KBM-7 (cell line): ENCODE measurements at places on chromosomes 3 and 15.

- no peak for DNase-seq
Measured at GRCh38 chr3:143445118-143445517, 325.5 kb downstream of the CHST2 start.

DNA sequence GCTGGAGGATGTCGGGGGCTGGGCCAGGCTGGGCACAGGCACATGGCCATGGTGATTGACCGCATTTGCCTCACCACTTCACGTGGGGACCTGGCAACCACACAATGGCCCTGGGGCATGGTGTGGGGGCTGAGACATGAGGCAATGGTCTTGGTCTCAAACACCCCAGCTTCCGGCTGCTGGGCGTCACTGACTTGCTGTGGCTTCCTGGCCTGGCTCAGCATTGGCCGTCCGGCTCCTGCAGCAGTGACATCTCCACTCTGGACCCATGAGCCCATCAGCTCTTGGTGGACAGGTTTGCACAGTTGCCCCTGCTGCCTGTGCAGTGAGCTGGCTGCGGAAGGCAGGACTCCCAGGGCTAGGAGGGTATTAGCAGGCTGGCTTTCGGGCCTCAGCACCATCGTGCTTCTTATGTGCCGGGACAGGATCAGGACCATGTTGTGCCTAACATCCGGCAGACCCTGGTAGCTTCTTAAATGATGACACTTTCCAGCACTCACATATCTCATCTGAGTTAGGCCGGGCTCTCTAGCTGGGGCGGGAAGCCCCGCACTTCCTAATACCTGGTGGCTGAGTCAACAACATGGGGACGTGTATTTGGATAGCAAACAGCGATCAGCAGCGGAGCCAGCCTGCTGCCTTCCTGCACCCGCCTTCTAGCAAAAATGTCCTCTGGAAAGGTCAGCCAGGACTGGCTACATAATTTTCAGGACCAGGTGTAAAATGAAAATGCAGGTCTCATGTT, 34.1 kb downstream of the ZNF710 start:
- no peak for DNase-seq

GRCh38 chr3:21573291-21573690, 177.7 kb downstream of the ZNF385D start:
- no peak for DNase-seq

GRCh38 chr15:56978898-56979662, 60.6 kb downstream of the TCF12 start:
- no peak for DNase-seq

DNA sequence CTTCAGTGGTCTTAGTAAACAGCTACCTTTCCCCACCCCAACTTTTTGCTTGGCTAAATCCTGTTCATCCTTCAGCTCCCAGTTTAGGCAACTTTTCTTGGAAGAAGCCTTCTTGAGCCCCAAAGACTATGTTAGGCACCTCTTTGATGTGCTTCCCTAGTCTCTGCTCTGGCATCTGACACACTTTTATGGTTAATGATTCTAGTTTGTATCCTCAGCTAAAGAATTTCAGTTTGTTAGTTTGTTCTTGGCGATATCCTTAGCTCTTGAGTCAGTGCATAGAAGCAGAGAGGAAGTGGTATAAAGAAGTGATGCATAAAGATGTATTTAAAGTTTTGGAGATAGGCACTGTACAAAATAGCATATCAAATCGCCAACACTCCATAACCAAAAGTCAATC, 168.4 kb downstream of the WDR72 start:
- DNase-seq: no peak

DNA sequence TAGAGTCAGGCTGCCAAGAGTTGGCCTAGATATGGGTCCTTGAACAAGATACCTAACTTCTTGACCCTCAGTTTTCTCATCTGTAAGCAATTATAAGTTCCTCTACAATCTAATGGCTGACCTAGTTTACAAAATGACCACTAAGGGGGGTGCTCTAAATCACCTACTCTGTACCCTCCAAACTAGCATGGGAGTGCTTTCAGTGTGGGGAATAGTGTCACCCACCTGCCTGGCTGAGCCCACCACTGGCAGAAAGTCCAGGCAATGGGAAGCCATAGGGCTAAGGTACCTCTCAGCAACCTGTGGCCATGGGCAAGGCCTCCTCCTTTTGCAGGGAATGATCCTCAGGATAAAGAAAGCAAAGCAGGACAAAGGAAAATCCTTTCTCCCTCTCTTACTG, 58.9 kb downstream of the COL6A5 start:
- no peak for DNase-seq

- no peak for DNase-seq
Measured at GRCh38 chr3:138594935-138595610, 1.0 kb upstream of the CEP70 start.

GRCh38 chr3:85584779-85585356, 626.1 kb downstream of the CADM2 start:
- no peak for DNase-seq

GRCh38 chr3:55205990-55206389, 278.1 kb upstream of the LRTM1 start:
- no peak for DNase-seq

- peak; percentile 57 for DNase-seq
Measured at GRCh38 chr15:77753281-77753873, 120.7 kb upstream of the LINGO1 start.

DNA sequence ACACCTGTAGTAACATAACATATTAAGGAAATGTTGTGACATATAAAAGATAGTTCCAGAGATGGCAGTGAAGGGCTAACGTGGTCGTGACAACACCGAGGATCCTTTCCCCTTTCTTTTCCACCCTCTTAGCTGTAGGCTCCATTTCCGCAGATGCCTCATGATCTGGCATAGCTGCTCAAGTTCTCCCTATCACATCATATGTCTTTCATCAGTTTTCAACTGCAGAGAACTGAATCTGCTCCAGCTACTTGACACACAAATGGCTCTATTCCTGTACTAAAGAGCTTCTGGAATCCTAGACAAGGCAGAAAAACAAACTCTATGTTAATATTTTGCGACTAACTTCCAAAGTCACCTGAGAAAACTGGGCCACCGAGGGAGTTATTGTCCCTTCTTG, 275.0 kb upstream of the SLCO3A1 start:
- no peak for DNase-seq

- no peak for DNase-seq
Measured at GRCh38 chr3:16987141-16987540, 102.4 kb downstream of the PLCL2 start.

- DNase-seq: no peak
Measured at GRCh38 chr3:41489231-41489630, 289.9 kb downstream of the CTNNB1 start.
